Activated CD8-positive, alpha-beta memory T cell treated with anti-CD3 and anti-CD28 coated beads for 36 hours (primary cell): ENCODE measurements at places on chromosomes 3 and 15. TPM values are rescaled to one million over a fixed set of nuclear protein-coding genes. Genes with fewer than 3 reads are reported as not detected.

NOX5 gene
- total RNA-seq: not detected

CD80 gene
- total RNA-seq: 13.8 TPM

TMC3 gene
- total RNA-seq: not detected

STAB1 gene
- total RNA-seq: not detected

SPINK8 gene
- not detected for total RNA-seq

ANKRD34C gene
- total RNA-seq: not detected

VGLL3 gene
- not detected for total RNA-seq

HIGD2B gene
- total RNA-seq: 0.32 TPM

SETD2 gene
- 28.9 TPM for total RNA-seq

ARL6IP5 gene
- total RNA-seq: 102 TPM

SPRED1 gene
- 2.5 TPM for total RNA-seq

DGKG gene
- 0.67 TPM for total RNA-seq

OR5K2 gene
- not detected for total RNA-seq

NUP210 gene
- 164 TPM for total RNA-seq

HCN4 gene
- total RNA-seq: not detected

FGF7 gene
- not detected for total RNA-seq

HRG gene
- not detected for total RNA-seq

ADGRG7 gene
- not detected for total RNA-seq
